GM23248 (cell line): ENCODE measurements at places on chromosomes 2 and 18. TPM values are rescaled to one million over a fixed set of nuclear protein-coding genes. Genes with fewer than 3 reads are reported as not detected.

Gene FBXO41
- 1.0 and 1.1 TPM in 2 replicates for total RNA-seq

Gene APLF
- 4.0 and 5.1 TPM in 2 replicates for total RNA-seq

Gene FBXO36
- total RNA-seq: 2.3 and 5.3 TPM in 2 replicates

Gene SULT1C4
- not detected in 2 replicates for total RNA-seq

Gene IL1RL1
- not detected in 2 replicates for total RNA-seq

Gene DIPK1C
- total RNA-seq: not detected in 2 replicates

Gene UGT1A4
- not detected in 2 replicates for total RNA-seq

Gene KCNG2
- not detected in 2 replicates for total RNA-seq

Gene NYAP2
- not detected in 2 replicates for total RNA-seq

Gene UGT1A9
- not detected in 2 replicates for total RNA-seq

Gene TWIST2
- 467 and 544 TPM in 2 replicates for total RNA-seq

Gene REG3A
- total RNA-seq: not detected in 2 replicates

Gene RAPGEF4
- 2.2 TPM in 1 of 2 replicates, not detected in the other for total RNA-seq

Gene CCDC121
- 1.6 and 3.4 TPM in 2 replicates for total RNA-seq

Gene RFX8
- total RNA-seq: 5.1 and 6.4 TPM in 2 replicates

Gene MROH2A
- not detected in 2 replicates for total RNA-seq

Gene CHRNG
- total RNA-seq: not detected in 2 replicates

Gene RGPD3
- 0.13 and 0.43 TPM in 2 replicates for total RNA-seq

Gene CYTIP
- total RNA-seq: not detected in 2 replicates

Gene CD8A
- total RNA-seq: 0.86 TPM in 1 of 2 replicates, not detected in the other

Gene CD28
- total RNA-seq: 0.11 TPM in 1 of 2 replicates, not detected in the other

Gene ICOS
- total RNA-seq: not detected in 2 replicates

Gene ACADL
- total RNA-seq: not detected in 2 replicates

Gene TUBB8B
- total RNA-seq: not detected in 2 replicates

Gene CYP26B1
- 0.25 and 0.32 TPM in 2 replicates for total RNA-seq

Gene STPG4
- not detected in 2 replicates for total RNA-seq

Gene TMEM163
- total RNA-seq: not detected in 2 replicates

Gene FTCDNL1
- 0.13 and 0.65 TPM in 2 replicates for total RNA-seq

Gene GAREM2
- 1.8 and 2.5 TPM in 2 replicates for total RNA-seq

Gene CD8B2
- total RNA-seq: not detected in 2 replicates

Gene CCDC142
- 5.1 and 12.8 TPM in 2 replicates for total RNA-seq

Gene SEPTIN2
- 480 and 499 TPM in 2 replicates for total RNA-seq

Gene CDK5R2
- total RNA-seq: not detected in 2 replicates
